Activated naive CD8-positive, alpha-beta T cell treated with anti-CD3 and anti-CD28 coated beads, Interleukin-2, amount 10 ng/mL, durations not matched to agents 7 days and 5 days (primary cell): ENCODE measurements at places on chromosomes 3 and 15. TPM values are rescaled to one million over a fixed set of nuclear protein-coding genes. Genes with fewer than 3 reads are reported as not detected.

The ZNF619 gene
- total RNA-seq, result 13.3 TPM

The REC114 gene
- not detected for total RNA-seq

DNA sequence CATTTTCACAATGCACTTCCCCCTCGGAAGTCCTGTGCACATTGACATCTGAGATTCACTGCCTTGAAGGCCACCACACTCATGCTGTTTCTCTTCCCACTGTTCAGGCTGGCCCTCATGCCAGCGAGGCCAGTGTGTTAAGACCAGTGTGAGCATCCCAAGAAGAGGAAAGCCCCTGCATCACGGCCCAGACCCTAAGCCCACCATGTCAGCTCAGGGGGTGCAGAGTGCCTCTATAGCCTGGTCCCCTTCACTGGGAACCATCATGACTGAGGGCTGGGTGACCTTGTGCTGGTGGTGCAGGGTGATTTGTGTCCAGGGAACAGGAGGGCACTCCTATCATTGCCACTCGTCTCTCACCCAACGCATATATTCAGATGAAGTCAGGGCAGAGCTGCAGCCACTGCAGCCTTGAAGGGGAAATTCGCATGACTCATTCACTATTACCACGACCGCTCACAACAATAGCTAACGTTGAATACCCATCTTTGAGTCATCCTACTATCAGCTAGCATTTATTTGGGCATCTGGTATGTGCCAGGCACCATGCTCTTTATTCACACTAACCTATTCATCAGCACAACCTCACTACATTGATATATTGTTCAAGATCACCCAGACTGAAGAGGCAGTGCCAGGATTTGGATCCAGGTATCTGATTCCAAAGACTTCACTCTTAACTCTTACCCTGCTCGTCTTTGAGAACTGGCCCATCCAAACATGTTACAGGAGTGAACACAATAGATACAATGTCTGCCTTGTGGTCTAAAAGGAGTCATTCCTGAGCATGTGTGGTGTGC, 58.8 kb upstream of the SLC6A11 start:
- DNase-seq, result no peak

The PLSCR2 gene
- total RNA-seq, result not detected

The MAP3K13 gene
- total RNA-seq, result 11.4 TPM

GRCh38 chr3:183537295-183537730, 18.2 kb downstream of the KLHL6 start:
- no peak for DNase-seq

The CLDN16 gene
- not detected for total RNA-seq

DNA sequence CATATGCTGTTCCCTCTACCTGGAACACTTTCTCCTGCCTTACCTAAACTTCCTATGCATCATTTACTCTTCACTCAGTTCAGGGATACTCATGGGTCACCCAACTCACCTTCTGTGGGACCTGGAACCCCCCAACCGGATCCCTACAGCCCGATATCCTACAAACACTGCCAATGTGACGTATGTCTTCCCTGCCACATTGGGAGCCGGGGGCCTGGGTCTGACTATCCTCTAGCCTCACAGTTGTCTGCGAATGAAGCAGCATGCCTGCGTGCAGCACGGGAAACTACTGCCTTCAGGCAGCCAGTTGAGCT, 405 bp downstream of the NPRL2 start:
- DNase-seq, result no peak

The TRIM59 gene
- total RNA-seq, result 43.5 TPM

The LMCD1 gene
- total RNA-seq, result 0.31 TPM

The RHOA gene
- 441 TPM for total RNA-seq

- DNase-seq, result no peak
Measured at GRCh38 chr3:69205385-69205784, 83.0 kb upstream of the LMOD3 start.

GRCh38 chr3:122066331-122067213, 11.4 kb downstream of the CD86 start:
- no peak for DNase-seq

The HOMER2 gene
- total RNA-seq, result 6.3 TPM

DNA sequence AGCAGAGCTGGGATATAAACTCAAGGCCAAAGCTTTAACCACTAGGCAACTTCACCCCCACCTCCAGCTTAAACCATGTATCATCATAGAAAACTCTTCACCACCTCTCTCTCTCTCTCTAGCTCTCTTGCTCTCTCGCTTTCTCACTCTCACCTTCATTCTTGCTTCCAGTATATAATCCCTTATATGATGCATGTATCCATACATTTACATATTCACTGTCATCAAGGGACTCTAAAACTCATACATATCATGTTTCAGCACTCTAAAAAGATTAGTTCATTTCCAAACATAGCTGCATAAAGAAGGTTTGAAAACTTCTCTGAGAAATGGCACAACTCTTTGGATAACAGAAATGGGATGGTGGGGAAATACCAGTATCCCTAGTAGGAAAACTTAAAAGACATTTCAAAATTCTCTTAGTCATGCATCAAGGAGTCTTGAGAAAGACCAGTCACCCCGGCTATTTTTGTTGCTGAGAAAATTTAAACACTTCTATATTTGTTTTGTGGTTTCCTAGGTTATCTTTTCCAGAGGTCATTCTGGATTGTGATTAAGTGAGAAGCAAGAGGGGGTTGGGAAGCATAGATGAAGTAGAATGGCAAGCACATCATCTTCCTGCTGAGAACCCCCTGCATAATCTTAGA, 447.8 kb upstream of the THBS1 start:
- DNase-seq, result no peak
